ENCODE measurements at places on chromosomes 16 and 17.
A peak's percentile ranks its signal among the peaks of the same experiment; 100 is the strongest.

DNA sequence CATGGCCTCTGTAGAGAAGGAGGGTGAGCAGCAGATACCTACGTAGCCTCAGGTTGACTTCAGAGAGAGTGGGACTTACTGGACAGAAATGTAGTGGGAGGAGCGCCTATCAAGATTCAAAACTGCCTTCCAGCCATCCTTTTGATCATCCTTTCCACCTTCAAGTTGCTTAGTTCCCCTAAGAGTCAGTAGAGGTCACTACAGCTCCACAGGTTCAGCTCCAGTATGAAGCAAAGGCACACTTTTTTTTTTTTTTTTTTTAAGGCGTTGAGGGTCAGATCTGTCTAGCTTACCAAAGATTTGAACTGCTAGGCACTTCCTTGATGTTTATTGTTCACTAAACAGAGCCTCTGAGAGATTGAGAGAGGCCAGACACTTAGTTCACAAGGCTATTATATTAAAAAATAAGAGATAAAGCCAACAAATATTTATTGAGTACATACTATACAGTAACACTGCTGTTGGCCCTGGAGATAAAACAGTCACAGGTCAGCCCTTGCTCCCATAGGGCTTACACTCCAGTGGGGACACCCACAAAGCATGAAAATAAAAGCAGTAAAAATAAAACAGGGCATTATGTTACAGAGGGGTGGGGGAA, 3.1 kb downstream of the RNF227 start:
- DNase-seq, result peak; percentile 76

GRCh38 chr16:19872935-19873334, 11.7 kb downstream of the GPRC5B start:
- DNase-seq, result no peak

GRCh38 chr17:52024300-52024870, 134.1 kb downstream of the CA10 start:
- no peak for DNase-seq

DNA sequence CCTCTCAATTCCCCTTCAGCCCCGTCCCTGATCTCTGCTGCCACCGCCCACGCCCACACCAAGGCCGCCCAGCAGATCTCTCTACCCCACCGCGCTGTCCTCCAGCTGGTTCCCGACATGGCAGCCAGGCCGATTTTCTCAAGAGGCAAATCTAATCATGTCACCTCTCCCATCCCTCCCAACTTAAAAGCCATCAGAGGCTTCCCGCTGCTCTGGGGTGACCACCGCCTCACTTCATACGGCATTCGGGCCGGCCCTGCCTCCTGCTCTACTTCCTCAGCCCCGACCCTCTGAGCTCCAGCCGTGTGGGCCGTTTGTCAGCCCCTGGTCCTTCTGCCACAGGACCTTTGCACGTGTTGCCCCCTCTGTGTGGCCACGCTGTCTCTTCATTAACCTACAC, 63.2 kb downstream of the RPH3AL start:
- no peak for DNase-seq

- no peak for DNase-seq
These were observed 128.4 kb downstream of the SHISA9 start for GRCh38 chr16:13029786-13030185.

- no peak for DNase-seq
These were observed 67.0 kb downstream of the MPRIP start for GRCh38 chr17:17109256-17109655.

GRCh38 chr16:13154799-13155198, 253.4 kb downstream of the SHISA9 start:
- no peak for DNase-seq

DNA sequence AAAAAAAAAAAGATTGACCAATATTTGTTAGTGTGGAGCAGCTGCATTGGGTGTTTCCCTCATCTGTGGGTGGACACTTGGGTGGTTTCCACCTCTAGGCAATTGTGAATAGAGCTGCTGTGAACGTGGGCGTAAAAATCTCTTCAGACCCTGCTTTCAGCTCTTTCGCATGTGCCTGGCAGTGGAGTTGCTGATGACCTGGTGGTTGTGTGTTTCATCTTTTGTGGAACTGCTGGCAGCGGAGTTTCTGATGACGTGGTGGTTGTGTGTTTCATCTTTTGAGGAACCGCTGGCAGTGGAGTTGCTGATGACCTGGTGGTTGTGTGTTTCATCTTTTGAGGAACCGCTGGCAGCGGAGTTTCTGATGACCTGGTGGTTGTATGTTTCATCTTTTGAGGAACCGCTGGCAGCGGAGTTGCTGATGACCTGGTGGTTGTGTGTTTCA, 21.4 kb downstream of the ZC3H18 start:
- DNase-seq, result peak; percentile 57

GRCh38 chr16:81451753-81452680, 7.4 kb downstream of the CMIP start:
- peak; percentile 37 for DNase-seq

- DNase-seq, result no peak
These were observed 58.8 kb downstream of the TBX4 start for GRCh38 chr17:61510991-61511390.

DNA sequence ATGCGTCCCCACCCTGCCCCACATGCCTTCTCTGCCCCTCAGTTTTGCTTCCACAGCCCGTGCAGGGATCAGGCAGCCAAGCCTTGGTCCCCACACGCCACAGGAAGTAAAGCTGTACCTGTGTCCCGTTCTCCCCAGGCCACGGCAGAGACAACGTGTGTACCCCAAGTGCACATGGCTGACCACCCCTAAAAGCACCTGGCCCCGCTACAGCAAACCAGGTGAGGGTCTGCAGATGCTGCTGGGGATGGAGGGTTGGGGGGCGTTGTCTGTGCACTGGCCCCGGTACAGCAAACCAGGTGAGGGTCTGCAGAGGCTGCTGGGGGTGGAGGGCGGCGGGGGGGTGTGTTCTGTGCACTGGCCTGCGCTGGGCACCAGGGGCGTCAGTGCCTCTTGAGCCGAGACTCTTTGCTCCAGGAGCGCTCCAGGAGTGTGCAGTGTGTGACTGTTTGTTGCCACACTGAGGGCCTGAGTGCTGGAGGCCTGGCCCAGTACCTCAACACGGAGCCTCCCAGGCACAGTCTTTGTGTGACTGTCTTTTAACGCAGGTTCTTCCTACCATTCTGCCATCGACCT, 18.8 kb downstream of the TCF25 start:
- no peak for DNase-seq

DNA sequence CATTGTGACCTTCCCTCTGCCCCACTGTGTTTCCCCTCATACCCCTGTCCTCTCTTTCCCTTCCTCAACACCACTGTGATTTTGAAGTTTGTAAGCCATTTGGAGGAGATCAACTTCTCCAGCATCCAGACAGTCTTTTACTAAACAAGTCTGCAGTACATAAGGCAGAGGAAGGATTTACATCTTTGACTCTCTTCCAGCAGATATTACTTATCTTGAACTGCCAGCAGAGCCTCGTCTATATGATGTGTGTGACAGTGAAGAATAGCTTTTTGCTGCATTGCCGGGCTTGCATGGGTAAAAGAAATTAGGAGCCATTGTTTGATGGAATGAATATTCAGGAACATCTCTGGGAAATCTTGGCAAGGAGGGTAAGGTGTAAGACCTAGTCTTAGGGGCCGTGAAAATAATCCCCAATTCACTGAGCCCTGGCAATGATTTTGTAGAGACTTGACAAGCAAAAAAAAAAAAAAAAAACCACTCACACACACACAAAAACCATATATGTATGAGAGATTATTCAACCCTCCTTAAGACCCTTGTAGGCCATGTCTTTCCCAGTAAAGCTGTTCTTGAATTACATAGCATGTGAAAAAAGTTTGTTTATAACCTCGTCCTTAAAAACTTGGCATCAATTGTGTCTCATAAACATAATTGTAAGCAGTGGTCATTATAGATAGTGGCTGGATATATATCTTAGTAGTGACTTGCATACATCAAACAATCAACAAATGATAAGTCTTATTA, 903.9 kb downstream of the CDH11 start:
- no peak for DNase-seq

DNA sequence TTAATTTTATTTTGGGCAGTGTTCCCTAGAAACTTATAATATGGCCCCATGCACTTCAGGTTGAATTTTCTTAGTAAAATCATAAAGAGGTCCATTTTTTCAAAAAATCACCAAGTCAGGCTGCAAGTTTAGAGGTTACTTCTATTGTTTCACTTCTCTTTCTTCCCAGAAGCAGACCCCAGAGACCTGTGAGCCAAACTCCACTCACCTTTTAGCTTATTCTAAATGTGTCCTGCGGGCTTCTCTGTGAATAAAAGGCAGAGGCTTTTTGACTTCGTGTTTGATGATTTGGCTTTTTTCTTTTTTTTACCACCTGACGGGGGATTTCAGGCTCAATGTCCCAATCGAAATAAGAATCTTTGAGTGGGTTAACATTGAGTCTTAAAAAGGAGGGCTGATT, 7.4 kb downstream of the PRKCB start:
- no peak for DNase-seq

GRCh38 chr17:5763595-5764306, 179.4 kb upstream of the NLRP1 start:
- no peak for DNase-seq

DNA sequence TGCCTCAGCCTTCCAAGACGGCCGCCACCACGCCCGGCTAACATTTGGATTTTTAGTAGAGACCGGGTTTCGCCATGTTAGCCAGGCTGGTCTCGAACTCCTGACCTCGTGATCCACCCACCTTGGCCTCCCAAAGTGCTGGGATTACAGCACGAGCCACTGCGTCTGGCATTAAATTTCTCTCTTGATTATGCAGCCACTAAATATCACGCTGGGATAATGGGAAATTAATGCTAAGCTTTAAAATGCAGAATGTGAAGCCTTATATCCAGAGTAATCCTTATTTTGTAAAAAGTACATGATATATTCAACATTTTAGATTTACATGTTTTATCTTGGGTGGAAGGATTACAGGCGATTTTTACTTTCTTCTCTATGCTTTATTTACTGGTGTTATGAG, 89.2 kb downstream of the ANKRD11 start:
- no peak for DNase-seq

- DNase-seq, result peak; percentile 33
These were observed 732 bp downstream of the ULK2 start for GRCh38 chr17:19867079-19867328.

DNA sequence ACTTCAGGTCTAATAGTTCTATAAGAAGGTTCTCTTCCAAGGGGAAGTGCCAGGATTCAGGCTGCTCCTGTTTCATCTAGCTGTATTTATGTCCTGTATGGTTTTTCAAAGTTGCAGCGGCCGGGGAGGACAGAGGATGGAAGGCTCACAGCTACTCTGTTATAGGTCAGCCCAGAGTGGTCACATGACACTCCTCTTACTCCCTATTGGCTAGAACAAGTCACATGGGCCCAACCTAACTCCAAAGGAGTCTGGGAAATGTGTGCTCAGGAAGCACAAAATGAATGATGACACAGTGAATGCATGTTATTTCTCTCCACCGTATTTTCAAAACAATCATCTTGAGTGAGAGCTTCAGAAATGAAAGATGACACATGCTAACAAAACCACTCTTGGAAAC, 645.1 kb upstream of the RBFOX1 start:
- no peak for DNase-seq

GRCh38 chr17:80419255-80419654, 4.3 kb downstream of the ENDOV start:
- no peak for DNase-seq

DNA sequence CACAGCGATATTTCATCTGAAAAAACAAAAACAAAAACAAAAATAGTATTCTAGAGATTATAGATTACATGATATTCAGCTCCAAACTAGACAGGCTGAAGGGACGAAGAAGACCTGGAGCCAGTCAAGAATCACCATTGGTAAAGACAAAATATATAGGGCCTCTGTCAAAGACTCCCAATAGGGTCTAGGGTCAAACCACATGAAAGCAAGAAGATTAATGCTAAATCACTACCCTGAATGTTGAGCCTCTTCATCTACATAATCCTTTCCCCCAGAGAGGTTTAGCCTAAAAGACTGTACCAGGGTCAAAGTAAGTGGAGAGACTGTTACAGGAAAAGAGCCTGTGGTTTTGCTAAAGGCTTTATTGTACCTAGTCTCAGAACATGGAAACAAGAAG, 10.8 kb upstream of the NME1 start:
- DNase-seq, result no peak

DNA sequence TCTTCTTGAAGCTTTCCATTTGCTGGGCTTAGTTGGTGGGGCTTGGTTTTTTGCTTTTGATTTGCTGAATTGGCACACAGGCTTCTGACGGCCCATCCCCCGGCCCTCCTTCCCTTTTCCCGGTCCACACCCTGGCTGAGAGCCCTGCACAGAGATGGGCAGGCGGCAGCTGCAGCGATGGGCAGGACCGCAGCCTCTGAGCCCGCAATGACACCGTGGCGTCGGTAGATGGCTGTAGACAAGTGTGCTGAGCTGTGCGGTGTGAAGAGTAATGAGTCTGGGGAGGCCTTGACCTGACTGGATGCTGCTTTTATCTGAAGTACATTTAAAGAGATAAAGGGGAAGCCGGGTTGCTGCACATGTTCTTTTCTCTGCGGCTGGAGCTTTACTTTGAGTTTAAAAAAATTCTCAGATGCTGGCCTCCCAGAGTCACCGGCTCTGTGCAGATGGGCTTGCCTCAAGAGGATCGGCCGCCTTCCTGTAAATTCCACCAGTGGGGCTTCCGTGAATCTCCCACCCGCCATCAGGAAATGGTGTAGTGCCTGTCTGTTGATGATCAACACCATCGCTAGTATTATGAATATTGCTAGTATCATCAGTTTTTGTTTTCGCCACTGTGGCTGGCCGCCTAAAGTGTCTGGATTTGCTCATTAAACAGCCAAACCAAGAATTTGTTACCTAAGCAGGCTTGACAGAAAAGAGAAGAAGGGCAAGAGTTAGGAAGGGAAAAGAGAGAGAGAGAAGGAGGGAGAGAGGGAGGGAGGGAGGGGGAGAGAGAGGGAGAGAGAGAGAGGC, 245.6 kb upstream of the RBFOX1 start:
- peak; percentile 1 for DNase-seq

GRCh38 chr17:2700030-2700490, 11.5 kb downstream of the CLUH start:
- DNase-seq, result no peak

DNA sequence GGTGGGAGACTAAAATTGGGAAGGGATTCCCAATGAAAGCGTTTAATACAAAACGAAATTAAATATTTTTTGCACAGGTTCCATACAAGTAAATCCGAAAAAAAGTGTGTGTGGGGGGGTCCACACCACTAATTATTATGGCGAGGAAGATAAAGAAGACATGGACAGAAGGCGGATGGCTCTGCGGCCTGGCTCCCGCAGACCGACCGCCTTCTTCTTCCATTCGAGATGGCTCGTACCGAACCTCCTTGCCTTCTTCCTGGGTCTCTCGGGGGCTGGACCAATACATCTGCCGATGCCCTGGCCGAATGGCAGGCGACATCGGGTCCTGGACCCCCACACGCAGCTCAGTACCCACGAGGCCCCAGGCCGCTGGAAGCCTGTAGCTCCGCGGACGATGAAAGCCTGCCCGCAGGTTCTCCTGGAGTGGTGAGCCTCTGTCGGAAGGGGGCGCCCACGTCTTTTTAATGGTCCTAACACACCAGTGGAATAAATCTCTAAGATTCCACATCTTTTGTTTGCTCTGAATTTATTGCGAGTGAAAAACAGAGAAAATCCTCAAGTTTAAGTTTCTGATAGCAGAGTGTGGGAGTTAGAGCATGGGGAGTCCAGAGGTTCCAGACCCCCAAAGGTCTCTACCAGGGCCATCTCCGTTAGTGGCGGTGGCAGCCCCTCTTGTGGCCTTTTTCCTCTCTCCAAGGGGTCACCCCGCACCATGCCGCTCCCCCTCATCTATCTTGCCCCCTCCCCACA, 1.4 kb downstream of the PRAC2 start:
- peak; percentile 79 for DNase-seq
